ENCODE measurements at places on chromosomes 4 and X. TPM values are rescaled to one million over a fixed set of nuclear protein-coding genes. Genes with fewer than 3 reads are reported as not detected.

DNA sequence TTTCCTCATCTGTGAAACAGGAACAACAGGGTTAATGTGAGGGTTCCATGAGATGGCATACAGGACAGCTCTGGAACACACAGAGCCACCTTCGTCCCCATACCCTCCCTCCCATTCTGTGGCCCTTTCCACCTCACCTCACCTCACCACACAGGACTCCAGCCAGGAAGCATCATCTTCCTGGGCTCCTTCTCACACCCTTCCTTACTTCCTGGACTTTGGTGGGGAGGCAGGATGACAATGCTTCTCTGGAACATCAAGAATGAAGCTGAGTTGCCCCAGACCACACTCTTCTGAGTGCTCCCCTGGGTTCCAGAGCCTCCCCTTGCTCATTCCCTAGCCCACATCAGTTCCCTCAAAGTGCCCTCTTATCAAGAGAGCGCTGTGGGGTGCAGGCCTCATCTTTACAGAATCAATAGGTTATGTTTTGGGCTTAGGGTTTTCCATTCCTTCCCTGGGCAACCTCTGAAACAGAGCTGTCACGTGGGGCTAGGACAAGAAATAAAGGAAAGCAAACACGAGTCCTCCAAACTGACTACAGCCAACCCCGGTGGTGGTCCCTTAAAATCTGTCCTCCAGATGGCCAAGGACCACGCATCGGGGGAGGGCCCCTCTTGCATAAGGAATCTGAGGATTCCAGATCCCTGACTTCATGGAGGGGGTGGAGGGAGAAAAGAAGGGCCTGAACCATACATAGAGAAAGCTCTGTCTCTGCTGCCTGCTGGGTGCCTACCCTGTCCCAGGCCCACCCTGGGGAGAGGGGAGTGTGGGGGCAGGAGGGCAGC, 74.4 kb upstream of the ATP6AP2 start:
- DNase-seq, result no peak

GRCh38 chrX:22171287-22172060, 101.2 kb upstream of the CBLL2 start:
- no peak for DNase-seq

DNA sequence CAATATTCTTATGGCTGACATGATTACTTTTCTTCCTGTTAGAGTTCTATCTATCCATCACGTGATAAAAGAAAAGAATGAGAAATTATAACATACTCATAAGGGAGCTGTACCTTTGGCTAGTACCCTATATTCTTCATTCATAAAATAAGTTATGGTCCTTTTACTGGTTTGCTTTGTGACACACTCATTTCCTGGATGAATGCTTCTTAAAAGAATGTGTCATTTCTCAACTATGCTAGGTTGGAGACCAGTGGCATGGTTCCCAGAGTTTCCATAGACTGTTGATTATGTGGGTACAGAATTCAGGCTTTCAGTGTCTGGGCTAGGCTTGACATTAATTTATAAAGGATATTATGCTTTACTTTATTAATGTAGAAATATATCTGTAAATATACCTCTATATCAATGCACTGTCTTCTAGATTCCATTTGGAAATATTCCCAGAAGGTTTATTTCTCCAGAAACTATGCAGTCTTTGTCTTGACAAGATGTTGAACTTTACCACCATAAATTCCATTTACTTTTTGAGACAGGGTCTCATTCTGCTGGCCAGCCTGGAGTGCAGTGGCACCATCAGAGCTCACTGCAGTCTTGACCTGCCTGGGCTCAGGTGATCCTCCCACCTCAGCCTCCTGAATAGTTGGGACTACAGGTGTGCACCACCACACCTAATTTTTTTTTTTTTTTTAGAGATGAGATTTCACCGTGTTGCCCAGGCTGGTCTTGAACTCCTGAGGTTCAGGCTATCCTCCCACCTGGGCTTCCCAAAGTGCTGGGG, 23.8 kb downstream of the NUDT6 start:
- DNase-seq, result no peak

The VEGFC gene
- total RNA-seq, result not detected

GRCh38 chrX:150364347-150365050, 1.4 kb downstream of the MAMLD1 start:
- no peak for DNase-seq

DNA sequence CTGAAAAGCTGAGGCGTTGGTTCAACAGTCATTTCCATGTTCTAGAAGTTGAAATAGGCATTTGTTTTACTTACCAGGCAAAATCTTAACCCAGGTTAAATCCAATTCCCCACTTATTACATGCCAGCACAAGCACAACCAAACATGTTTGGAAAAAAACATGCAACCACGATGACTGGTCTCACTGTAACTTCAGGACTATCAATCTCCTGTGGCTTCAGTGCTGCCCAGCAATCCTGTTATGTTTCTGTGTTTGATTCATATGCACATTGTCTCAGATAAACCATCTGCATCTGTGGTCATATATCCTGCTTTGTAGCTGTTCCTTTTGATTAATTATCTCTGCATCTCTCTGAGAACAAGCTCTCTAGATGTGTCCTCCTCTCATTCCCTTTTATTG, 28.3 kb downstream of the PRDM8 start:
- DNase-seq, result no peak
